ENCODE measurements at places on chromosomes 1 and 21.
A peak's percentile ranks its signal among the peaks of the same experiment; 100 is the strongest.

DNA sequence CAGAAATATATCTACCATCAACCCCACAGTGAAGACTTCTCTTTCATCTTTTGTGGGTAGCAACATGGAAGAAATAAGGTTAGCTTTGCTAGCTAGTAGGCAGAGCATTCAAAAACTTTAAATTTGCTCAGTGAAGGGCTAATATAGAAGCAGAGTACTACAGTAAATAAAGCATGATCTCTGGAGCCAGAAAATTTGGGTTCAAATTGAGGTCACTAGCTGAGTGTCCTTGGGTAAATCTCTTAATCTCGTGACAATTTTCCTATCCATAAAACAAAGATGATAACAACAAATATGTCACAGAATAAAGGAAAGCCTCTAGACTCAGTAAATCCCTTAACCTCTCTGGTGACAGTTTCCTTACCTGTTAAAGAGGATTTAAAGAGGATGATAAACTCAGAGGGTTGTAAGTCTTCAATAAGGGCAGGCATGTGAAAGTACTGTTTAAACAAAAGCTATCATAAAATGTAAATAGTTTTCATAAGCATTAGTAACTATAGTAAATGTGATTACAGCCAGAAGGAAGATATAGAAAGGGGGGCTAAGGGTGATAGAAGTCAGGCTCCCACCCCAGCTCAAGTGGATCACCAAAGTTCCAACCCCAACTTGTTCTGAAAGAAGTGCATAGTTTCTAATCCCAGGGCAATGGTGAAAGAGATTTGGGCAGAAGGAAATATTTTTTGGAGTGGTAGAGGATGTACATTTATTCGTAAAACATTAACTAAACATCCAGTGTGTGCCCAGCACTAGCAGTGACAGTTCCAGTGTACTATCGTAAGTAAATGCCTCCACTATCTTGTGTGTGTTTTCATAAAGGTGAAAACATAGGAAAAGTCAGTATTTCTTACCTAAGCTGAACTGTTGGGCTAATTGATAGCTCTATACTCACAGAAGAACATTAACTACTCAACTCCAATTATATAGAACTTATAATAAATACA, 24.8 kb downstream of the TM2D1 start:
- no peak for DNase-seq

DNA sequence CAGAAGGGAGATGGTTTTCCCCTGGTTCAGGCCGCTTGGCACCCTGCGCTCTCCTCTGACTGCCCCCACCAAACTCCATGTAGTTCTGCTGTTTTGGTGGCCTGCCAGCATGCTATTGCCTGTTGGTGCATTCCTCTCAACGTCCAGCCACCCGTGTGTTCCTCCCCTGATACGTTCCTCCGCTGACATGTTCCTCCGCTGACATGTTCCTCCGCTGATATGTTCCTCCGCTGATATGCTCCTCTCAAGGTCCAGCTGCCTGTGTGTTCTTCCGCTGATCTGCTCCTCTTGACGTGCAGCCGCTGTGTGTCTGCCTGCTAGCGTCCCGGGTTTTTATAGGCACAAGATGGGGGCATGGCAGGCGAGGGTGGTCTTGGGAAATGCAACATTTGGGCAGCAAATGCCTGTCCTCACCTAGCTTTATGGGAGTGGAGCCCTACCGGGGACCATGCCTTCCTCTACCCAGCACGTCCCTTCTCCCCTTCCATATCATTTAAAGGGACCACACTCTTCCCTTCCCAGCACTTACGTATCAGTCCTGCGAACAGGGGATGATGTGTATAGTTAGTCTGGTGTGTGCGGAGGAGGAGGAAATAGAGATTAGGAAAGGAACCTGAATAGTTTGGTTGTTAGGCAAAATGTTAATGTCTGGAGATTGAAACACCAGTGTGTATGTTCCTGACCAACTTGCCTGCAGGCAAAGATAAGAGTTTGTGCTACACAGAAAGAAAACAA, 40.6 kb upstream of the PLA2G5 start:
- no peak for DNase-seq

DNA sequence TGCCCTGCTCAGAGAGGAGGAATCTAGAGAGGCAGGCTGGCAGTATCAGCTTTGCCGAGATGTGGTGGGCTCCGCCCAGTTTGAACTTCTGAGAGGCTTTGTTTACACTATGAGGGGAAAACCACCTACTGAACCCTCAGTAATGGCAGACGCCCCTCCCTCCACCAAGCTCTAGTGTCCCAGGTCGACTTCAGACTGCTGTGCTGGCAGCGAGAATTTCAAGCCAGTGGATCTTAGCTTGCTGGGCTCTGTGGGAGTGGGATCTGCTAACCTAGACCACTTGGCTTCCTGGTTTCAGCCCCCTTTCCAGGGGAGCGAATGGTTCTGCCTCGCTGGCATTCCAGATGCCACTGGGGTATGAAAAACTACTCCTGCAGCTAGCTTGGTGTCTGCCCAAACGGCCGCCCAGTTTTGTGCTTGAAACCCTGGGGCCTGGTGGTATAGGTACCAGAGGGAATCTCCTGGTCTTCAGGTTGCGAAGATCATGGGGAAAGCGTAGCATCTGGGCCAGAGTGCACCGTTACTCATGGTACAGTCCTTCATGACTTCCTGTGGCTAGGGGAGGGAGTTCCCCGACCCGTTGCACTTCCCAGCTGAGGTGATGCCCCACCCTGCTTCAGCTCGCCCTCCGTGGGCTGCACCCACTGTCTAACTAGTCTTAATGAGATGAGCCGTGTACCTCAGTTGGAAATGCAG, 43.6 kb downstream of the C21orf91 start:
- DNase-seq: no peak

DNA sequence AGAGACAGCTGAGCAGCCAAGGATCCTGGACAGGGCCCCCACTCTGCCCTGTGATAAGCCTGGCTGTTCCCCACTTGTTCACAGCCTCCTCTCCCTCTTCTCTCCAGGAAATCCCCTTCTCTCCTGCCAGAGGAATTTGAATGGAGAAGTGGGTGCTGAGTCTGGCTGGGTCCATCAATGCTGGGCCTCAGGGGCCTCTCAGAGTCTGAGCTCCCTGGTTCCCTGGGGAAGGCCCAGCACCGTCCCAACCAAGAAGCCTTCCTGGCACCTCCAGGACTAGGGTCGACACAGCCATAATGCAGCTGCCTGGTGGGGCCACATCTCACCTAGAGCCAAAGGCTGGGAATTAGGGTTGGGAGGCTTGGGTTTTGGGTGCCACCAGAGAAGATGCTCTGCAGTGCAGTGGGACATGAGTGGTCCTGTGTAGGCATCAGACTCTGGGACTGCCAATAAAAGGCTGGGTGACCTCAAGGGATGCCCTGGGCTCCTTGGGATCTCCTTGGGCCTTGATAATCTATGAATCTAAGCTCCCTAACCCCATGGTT, 2.5 kb downstream of the MYBPH start:
- no peak for DNase-seq

GRCh38 chr1:3931007-3931912, 31.2 kb upstream of the C1orf174 start:
- DNase-seq: no peak

DNA sequence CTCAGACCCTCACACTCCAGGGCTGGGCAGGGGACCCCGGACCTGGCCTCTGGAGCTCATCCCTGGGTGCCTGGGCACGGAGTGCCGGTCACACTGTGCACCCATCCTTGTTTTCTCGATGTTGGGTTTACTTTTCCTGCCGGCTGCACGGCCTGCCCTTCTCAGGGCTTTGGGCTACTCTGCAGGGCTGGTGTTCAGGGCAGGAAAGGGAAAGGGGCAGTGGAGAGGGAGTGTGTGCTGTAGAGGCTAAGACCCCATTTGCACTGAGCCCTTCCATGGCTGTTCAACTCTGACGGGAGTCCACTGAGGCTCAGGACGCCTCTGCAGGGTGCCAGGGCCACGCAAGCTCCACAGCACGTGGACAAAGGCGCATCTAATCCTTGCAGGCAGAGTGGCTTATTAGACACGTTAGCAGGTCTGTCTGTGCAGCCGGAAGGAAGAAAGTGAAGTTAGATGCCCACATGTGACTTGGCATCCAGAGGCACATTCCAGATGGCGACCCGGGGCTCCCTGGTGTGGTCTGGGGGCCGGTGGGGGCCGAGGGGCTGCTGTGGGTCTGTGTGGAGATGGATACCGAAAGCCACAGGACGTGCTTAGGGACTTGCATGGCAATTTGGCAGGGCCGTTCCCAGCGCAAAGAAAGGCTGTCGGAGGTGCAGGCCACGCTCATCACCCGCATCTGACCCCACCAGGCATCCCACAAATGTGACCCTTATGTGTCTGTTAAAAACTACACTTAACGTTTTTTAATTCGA, 33.6 kb downstream of the COL18A1 start:
- no peak for DNase-seq

DNA sequence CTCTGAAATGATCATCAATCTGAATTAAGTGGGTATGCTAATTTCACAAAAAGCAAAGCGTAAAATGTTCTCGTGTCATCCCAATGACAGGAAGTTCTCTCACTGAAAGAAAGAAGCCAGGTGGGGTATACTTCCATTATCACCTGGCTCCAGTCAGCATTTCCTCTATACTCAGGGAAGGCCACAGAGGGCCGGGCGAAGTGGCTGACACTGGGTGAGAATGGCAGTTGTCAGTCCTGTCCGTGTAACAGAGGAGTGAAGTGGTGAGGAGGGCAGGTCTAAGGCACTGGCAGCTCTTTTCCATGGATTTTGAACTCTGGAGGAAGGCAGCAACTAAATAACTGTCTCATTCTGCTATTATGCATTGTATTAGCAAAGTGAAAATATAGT, 60.4 kb downstream of the CAPN2 start:
- no peak for DNase-seq

DNA sequence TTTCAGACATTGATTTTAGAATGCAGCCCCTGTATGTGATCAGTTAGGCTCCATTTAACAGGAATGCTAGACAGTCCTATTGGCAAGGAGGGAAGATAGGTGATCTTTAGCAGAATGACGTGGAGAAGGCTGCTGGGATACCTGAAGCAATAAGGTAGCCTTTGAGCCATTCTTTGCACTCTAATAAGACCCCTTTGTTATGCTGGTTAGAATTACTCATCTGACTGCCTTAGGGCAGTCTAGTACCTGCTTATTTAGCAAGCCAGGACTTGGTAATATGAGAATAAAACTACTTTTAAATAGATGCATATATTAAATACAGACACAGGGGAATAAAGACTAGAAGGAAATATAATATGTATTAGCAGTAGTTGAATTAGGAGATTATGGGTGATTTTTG, 29.1 kb downstream of the NGF start:
- no peak for DNase-seq

GRCh38 chr1:65255035-65255655, 54.2 kb upstream of the DNAJC6 start:
- DNase-seq: peak; percentile 50

GRCh38 chr1:236133802-236134201, 8.5 kb upstream of the GPR137B start:
- DNase-seq: no peak

GRCh38 chr1:172905452-172905851, 145.3 kb downstream of the TNFSF18 start:
- DNase-seq: no peak

GRCh38 chr1:239031310-239031709, 355.1 kb upstream of the CHRM3 start:
- no peak for DNase-seq

- no peak for DNase-seq
Observed at GRCh38 chr1:63155437-63155836, 166.9 kb upstream of the FOXD3 start.

DNA sequence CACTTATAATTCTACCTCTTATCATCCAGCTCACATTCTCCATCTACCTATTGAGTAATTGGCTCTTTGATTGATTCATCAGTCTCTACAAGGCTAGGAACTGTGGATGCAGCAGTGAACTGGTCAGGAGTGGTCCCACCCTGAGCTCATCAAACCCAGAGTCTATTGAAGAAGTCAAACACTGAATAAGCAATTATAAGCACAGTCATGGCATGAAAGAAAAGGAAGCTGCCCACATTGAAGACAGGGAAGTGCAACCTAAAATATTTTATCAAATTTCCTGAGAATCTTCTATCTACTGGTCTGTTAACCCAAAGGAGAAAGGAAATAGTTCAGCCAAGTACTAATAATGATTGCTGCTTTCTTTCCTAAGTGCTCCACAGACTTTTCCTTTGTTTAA, 35.7 kb downstream of the ACP6 start:
- no peak for DNase-seq

DNA sequence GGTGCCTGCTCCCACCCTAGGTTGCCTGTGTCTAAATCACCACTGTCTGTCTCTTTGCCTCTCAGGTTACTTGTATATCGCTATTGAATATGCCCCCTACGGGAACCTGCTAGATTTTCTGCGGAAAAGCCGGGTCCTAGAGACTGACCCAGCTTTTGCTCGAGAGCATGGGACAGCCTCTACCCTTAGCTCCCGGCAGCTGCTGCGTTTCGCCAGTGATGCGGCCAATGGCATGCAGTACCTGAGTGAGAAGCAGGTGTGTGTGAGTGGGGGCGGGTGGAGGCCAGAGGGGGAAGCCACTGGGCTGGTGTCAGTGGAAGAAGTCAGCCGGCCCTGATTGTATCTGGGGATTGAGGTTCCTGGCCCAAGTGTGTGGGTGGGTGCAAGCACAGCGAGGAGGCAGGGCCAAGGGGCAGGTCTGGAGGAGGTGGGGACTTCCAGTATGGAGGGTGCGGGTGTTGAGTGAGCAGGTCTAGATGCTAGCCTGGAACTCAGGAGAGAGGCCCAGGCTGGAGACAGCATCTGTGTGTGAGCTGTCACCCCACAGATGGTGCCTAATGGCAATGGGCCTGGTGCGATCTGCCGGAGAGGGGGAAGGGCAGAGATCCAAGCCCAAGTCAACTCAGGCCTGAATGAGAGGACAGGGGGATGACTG, 17.2 kb downstream of the TIE1 start:
- no peak for DNase-seq

DNA sequence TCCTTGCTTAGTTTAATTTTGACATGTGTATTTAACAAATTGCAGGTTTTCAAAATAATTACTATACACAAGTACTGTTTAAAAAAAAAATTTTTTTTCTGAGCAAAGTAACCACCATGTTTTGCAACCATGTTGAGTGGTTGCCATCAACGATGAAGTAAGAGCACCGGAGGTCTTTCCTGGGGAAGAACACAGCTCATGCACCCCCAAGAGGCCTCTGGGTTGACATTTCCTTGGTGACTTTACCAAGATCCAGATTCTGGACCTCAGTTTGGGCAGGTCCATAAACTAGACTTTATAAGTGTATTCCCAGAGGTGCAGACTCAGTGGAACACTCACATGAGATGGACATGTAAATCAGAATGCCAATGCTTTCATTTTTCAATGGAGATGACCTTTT, 36.8 kb upstream of the RALGPS2 start:
- no peak for DNase-seq

GRCh38 chr1:10901091-10901890, 104.8 kb upstream of the CASZ1 start:
- DNase-seq: no peak

- peak; percentile 3 for DNase-seq
Observed at GRCh38 chr21:33973268-33973667, 57.7 kb upstream of the ATP5PO start.

DNA sequence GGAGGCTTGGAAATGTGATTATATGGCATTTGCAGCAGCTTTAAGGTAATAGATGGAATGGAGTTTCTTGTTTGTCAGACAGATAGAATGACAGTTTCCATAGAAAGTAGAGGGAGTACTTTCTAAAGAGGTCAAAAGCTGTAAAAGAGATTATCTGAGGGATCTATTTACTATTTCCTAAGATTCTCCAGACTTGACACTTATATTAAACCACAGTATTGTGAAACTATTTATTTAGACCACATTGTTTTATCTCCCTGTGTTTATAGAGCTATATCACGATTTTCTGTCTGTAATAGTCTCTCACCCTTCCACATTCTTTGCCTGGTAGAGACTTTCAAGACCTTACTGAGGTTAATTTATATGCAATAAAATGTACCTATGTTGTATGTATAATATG, 66.7 kb downstream of the MAN1A2 start:
- DNase-seq: no peak

GRCh38 chr1:236082526-236082925, 17.6 kb upstream of the NID1 start:
- DNase-seq: no peak
